ENCODE measurements at places on chromosomes 7 and 10.

DNA sequence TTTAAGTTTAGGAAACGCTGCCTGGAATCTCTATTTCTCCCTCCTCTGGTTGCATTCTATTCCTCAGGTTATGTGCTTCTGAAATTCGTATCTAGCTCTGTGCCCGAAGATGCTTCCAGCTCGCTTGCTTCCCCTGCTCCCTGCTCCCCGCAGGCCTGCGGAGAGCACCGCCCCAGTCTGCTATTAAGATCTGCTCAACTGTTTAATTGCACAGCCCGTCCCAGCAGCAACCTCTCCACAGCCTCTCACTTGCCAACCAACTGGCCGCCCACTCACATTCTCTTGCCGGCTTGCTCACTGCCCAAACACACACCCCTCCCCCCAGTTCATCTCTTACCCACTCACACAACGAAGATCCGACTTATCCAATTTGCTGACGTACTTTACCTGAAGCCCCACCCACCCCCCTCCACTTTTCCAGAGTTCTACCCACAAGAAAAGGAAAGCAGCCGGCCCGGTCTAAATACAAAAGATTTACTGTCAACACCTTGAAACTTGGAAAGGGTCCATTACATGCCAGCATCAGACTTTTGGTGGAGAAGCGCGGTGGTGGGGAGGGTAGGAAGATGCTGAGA, 167.3 kb upstream of the KLF14 start:
- no peak for DNase-seq

DNA sequence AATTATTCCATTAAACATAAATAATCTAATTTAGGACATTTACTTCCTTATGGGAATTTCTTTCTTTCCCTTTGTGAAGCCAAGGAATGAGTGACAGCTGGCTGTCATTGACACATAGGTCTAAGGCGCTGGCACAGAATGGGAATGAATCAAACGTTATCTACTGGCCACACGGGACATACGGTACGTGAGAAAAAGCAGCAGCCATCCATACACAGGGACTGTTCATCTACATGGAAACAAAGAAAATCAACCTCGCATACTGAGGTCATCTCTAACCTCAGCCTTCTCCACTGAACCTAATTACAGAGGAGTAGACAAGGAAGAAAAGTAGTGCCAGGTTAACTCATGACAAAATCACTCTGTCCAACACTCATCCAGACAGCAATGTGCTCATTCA, 126.3 kb upstream of the PTN start:
- DNase-seq = no peak

DNA sequence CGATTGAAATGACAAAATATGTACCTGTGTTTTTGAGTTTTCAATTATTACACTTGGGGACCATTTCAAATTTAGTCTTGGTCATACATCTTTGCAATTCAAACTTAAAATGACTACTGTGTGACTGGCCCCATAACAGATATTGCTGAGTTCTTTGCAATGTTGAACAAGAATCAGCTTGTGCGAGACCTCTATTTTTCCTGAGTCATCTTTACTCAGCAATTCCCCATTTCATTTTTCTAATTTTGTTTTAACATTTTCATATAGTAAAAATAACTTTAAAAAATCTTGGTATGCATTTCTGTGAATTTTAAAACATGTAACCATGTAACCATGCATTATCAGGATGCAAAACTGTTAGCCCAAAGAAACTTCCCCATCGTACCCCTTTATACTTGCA, 678.1 kb downstream of the ANKRD7 start:
- DNase-seq = no peak

DNA sequence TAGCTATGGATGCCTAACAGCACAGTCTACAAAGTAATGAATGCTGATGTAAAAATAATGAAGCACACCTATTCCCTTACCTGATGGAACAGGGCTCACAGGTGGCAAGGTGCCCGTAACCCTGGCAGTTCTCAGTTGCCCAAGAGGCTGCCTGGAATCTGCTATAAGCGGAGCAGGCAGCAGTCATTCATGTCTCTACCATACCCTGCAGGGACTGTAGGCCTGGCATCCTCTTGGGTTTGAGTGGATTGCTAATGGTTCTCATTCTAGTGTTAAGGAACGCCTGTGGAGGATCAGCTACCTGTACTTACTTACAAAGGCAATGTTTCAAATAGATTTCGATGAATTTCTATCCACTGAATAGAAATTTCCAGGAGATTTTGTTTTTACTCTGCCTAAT, 38.4 kb downstream of the BAIAP2L1 start:
- no peak for DNase-seq

DNA sequence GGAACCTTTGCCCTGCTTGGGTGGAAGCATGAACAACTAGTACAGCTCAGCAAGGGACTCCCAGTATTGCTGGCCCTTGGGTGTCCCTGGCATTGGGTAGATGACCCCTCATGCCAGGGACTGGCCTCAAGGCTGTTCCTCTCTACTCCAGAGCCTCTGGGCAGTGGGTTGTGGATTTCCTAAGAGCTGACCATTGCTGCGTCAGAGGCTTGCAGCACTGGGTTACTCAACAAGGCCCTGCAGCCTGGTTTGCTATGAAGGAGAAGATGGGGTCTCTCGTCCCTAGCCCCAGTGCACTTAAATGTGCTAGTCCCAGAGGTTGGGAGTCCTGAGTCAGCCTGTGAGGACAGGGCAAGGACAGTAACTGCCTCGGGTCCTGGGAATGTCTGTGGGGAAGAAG, 2.5 kb downstream of the VSIR start:
- no peak for DNase-seq

- no peak for DNase-seq
Measured at GRCh38 chr10:32114508-32114907, 58.3 kb upstream of the KIF5B start.

- DNase-seq = no peak
Measured at GRCh38 chr10:7561216-7561893, 105.4 kb downstream of the ITIH5 start.

GRCh38 chr7:37208528-37208927, 240.1 kb downstream of the ELMO1 start:
- DNase-seq = peak; percentile 42

DNA sequence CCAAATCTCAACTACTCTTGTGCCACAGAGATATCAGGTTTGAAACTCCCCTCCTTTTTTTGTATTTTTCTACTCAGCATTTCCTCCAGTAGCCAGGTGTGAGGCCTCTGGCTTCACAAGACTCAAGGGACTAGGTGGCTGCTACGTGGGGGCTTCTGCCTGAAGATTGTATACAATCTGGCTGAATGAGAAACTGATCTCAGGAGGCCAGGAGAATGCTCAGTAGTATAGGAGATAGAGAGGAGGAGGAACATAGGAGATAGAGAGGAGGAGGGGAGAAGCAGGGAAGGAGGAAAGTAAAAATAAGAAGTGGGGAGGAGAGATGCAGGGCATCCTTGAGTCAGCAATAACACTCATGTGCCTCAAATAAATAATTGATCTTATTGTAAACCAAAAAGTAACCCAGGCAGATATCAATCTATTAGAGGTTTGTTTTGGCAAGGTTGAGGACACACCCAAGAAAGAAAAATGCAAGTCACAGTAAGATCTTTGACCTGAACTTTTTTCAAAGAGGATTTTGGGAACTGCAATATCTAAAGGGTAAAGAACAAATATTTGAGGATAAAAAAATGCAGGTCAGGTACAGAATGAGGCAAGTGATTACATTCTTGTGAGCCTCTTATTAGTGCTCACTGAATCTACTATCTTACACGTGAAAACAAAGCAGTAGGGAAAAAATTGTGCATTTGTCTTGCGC, 36.8 kb downstream of the AKR1C8 start:
- DNase-seq = no peak

GRCh38 chr7:111090846-111091245, at the start of gene LRRN3:
Gene LRRN3 (plus strand): TSS chr7:111091127. CDS start chr7:111122773, 31,646 bp downstream.
- no peak for DNase-seq

DNA sequence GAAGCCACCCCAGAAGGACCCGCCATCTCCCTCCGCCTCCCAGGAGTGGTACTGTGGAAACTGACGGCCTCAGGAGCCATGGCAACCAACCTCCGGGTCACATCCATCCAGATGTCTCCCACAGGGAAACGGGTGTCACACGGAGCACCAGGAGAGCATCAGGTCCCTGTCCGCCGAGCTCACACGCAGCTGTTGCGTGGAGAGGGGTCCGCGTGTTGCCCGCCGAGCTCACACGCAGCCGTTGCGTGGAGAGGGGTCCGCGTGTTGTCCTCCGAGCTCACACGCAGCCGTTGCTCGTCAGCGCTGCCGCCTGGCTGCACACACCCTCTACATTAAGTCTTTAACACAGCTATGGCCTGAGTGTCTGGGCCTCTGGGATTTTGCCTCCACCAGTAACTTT, 311.1 kb upstream of the SHH start:
- no peak for DNase-seq

DNA sequence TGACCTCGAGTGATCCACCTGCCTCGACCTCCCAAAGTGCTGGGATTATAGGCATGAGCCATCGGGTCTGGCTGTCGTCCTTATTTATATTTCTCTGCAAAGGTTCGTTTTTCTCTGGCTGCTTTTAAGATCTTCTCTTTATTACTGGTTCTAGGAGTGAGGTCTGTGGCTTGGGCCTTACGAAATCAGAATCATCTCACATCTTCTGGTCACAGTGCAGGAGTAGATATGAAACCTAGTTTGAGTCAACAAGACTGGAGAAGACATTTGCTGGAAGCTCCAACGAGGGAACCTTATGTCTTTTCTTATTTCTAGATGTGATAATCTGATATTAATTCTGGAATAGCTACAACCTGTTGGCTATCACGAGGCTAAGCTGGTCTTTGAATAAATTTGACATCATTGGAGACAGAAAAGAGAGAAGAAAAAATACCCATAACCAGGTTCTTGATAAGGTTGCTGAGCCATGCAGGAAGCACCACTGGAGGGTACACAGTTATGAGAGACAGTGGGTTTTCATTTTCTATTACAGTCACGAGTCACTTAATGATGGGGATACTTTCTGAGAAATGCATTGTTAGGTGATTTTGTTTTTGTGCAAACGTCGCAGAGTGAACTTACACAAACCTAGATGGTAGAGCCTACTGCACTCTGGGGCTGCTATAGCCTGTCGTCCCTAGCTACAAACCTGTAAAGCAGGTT, 25.6 kb upstream of the IL15RA start:
- DNase-seq = no peak

DNA sequence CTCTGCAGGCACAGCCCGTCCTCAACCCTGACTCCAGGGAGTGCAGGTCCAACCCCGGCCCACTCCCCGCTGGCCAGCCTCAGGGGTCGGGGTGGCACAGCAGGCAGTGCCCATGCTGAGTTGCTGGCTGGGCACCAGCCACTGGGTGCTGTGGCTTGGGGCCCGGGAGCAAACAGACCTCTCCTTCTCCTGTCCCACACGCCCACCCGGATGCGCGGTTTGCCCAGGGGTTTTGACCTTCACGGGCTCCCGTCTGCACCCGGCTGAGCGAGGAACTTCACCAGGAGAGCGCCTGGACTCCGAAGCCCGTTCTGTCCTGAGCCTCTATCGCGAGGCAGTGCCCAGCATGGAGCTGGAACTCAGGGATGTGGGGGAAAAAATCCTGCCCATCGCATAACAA, 2.6 kb upstream of the GRIFIN start:
- no peak for DNase-seq

DNA sequence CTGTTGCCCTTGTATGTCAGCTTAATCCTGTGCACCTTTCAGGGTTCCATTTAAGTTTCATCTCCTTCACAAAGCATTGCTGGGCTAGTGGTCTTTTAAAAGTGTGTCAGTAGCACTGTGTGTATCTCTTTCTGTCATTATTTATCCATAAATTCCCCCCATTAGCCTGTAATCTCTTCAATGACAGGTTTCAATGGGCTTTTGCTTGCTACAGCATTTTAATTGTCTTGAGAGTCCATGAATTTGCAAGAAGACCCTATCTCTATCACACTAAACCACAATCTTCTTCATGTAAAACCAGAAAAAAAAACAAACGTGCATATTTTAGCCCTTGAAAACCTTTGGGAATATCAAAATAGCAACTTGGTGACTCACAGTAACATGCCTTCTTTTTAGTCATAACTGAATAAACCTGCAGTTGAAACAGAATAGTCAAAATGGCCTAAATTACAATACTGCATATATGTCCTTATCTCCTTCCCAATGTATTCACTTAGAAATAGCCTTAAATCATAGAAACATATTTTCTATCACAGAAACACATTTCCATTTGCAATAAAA, 118.6 kb downstream of the PON1 start:
- no peak for DNase-seq

- peak; percentile 4 for DNase-seq
Measured at GRCh38 chr10:97889461-97890265, 40.0 kb downstream of the GOLGA7B start.

GRCh38 chr10:131571865-131572264, 260.3 kb upstream of the TCERG1L start:
- DNase-seq = no peak

DNA sequence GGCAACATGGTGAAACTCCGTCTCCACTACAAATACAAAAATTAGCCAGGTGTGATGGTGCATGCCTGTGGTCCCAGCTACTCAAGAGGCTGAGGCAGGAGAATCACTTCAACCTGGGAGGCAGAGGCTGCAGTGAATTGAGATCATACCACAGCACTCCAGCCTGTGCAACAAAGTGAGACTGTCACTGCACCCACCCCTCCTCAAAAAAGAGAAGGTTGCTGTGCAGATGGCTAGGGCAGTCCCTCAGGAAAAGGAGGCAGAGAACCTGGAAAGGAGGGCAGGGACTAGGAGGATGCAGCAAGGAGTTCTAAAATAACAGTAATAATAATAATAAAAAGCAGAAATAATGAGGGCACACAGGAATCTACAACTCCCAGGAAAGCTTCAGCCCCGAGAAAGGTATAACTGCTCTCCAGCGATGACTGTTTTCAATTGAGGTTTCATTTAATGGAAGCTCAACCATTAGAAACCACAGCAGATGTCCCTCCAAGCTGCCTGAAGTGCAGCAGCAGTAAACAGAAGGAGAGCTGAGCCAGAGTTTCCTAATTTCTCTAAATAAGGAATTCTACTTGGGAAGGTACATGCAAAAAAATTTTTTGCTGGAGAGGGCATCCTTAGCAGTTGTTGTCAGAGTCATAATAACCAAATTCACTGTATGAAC, 326.5 kb downstream of the GATA3 start:
- no peak for DNase-seq

DNA sequence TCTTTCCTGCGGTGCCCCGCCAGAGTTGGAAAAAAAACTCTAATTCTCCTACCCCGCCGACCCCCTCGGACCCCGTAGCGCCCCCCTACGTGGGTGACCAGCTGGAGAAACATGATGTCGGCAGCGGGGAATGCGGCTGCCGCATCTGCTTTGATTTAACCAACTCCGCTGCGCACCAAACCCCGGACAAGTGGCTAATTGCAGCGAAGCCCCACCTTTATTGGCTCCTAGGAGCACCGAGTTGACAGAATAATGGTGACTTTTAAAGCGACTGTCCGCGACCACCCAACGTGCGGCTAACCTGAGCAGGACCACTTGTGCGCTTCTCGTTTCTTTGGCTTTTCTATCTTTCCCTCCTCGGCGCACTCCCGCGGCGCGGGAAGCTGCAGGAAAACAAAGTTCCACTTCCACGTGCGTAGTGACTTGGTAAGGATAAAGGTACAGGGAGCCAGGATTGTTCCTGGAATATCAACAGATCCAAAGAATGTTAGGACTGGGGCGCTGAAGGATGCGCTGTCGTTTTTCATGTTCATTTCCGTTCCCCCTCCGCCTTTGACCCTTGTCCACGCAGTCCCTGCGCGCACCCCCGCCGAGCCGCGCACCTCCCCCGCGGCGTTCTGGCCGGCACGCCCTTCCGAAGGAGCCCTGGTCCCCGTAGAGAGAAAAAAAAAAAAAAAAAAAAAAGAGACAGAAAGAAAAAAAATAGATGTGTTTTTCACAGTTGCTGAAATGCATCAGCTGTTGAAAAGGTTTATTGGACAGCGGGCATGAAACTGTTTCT, 1.4 kb downstream of the WNT16 start:
- DNase-seq = no peak
